GM12878 (cell line): ENCODE measurements at places on chromosomes 13 and 19. TPM values are rescaled to one million over a fixed set of nuclear protein-coding genes. Genes with fewer than 3 reads are reported as not detected.

GRCh38 chr13:43232144-43232872 lies 208.9 kb downstream of the DNAJC15 start:
- DNase-seq = no peak

- DNase-seq = no peak
These were observed 67.6 kb downstream of the SOX1 start for GRCh38 chr13:112134391-112135075.

KLK14 gene
- total RNA-seq = not detected in 2 replicates

DNA sequence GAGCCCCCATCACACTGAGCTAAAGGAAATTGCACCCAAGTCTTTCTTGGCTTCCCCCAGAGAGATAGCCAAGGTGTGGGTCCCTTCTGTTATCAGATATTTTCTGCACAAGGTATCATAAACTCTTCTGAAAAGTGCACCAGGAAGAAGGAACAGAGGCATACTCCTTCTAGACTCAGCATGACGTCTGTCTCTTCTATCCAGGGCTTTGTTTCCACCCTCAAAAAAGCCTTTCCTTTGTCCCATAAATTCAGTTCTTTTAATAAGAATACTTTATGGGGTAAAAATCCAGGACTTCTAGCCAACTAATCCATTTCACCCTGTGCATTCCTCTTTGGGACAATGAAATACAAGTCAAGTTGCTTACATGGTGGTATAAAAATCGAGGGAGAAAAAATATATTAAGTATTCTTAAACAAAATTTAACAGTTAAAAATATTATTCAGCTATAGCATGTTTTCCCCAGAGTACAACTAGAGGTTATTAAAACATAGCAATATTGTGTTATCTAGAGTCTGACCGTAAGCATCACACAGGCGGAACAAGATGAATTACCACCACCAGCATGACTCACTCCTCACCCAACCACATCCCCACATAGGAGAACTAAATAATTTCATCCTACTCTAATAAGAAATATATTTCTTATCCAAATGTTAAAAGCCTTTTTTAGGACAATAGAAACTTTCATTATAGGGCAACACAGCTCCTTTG lies 79.9 kb upstream of the GPC6 start:
- DNase-seq = no peak

NOTCH3 gene
- 0.10 and 0.37 TPM in 2 replicates for total RNA-seq

KLK1 gene
- total RNA-seq = 24.8 and 27.5 TPM in 2 replicates

RETN gene
- total RNA-seq = not detected in 2 replicates

GNG8 gene
- not detected in 2 replicates for total RNA-seq

SIX5 gene
- total RNA-seq = 10.1 and 10.5 TPM in 2 replicates

APOC4 gene
- not detected in 2 replicates for total RNA-seq

DNA sequence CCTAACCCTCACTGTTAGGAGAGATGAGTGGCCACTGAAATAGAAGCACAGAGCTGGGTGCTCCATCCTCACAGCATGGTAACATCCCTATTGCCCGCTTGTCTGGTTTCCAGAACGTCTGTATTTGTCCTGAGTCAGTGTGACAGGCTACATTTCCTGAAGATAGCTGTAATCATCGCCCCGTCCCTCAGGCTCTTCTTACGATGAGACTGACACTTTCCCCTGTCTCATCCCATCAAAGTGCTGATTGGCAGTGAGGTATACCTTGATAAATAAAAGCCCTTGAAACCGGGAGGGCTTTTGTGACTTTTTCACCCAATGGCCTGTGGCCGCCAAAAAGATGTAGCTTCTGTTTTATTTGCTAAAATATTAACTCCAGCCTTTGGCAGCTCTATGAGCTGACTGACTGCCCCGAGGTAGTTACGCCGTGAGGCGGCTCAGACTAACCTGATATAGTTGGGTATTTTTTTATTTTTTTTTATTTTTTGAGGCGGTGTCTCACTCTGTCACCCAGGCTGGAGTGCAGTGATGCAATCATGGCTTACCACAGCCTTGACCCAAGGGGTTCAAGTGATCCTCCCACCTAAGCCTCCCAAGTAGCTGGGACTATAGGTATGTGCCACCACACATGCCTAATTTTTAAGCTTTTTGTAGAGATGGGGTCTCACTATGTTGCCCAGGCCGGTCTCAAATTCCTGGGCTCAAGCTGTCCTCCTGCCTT lies 5.7 kb upstream of the LRRC4B start:
- DNase-seq = no peak

GRCh38 chr19:6967967-6968366 lies 53.3 kb downstream of the MBD3L2B start:
- DNase-seq = no peak

- DNase-seq = no peak
These were observed 226.4 kb downstream of the SUCLA2 start for GRCh38 chr13:47774671-47774994.

- no peak for DNase-seq
These were observed 7.5 kb downstream of the ZNF440 start for GRCh38 chr19:11821474-11822109.

NUFIP1 gene
- 8.3 and 8.5 TPM in 2 replicates for total RNA-seq

KIR3DL1 gene
- not detected in 2 replicates for total RNA-seq

KLK5 gene
- total RNA-seq = not detected in 2 replicates

LGI4 gene
- total RNA-seq = 0.29 TPM in 1 of 2 replicates, not detected in the other

GRCh38 chr13:110312339-110313031 lies 5.4 kb downstream of the COL4A2 start:
- no peak for DNase-seq

GRCh38 chr19:36149673-36150406 lies 2.4 kb downstream of the COX7A1 start:
- DNase-seq = no peak

PSG2 gene
- total RNA-seq = not detected in 2 replicates

DNA sequence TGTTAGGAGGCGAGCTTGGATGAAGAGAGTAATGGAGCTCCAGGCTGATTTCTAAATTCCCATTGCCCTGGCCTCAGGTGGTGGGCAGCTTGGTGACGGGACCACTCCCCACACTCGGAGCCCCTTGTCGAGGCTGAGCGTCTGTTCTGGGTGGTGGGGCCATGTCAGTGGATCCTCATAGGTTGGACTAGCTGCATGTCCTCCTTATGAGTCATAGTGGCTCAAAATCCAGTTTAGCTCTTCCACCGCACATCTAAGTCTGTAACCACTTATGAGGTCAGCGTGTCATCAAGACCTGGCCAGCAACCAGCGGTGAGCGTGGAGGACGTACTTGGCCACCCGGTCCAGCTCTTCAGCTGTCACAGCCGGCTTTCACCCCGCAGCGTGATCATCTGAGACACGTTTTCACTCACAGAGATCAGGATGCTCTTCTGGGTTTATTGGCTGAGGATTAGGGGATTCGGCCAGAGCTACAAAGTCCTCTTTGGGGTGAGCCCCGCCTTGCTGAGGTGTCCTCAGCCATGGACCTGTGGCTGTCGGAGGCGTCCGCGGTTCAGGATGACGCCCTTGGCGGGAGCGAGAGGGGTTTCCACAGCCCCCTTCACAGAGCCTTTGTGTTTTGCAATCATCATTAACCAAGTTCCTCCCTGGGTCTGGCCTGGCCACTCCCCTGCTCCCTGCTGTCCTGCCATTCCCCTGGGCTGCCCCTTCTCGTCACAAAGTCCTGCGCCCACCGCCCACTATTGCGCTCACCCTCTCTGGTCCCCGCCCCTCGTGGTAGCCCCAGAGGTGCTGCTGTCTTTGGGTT lies 41.9 kb downstream of the ADPRHL1 start:
- DNase-seq = no peak

IGFL1 gene
- total RNA-seq = not detected in 2 replicates

- DNase-seq = no peak
These were observed 27.1 kb downstream of the MBNL2 start for GRCh38 chr13:97249093-97249795.

GRCh38 chr13:102183509-102184182 lies 218.2 kb downstream of the FGF14 start:
- no peak for DNase-seq

DNA sequence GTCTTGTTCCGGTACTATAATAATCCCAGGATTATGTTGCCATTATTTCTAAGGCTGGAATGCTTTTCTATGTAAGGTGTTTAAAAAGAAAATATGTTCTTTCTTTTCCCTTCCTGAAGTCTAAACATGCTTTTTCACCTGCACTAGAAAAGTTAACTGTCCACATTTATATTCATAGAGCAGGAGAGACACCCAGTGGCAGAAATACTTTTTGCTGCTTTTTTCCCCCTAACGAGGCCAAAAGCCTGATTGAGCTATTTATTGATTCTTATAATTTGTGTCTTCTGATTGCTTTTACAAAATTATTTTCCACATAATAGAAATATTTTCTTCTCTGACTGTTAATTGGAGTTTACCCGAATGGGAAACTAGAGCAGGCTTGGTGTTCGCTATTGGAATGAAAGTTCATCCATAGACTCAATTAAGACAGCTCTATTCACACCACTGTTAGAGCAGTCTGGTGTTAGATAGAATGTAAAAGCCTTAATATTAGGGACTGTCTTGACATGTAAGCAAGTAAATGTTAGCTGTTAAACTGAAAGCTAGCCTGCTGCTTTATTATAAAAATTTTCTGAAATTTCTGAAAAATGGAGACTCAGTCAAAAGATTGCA lies 15.8 kb downstream of the GPR180 start:
- no peak for DNase-seq

GRCh38 chr13:96238861-96239260 lies 149.0 kb downstream of the HS6ST3 start:
- no peak for DNase-seq

DNA sequence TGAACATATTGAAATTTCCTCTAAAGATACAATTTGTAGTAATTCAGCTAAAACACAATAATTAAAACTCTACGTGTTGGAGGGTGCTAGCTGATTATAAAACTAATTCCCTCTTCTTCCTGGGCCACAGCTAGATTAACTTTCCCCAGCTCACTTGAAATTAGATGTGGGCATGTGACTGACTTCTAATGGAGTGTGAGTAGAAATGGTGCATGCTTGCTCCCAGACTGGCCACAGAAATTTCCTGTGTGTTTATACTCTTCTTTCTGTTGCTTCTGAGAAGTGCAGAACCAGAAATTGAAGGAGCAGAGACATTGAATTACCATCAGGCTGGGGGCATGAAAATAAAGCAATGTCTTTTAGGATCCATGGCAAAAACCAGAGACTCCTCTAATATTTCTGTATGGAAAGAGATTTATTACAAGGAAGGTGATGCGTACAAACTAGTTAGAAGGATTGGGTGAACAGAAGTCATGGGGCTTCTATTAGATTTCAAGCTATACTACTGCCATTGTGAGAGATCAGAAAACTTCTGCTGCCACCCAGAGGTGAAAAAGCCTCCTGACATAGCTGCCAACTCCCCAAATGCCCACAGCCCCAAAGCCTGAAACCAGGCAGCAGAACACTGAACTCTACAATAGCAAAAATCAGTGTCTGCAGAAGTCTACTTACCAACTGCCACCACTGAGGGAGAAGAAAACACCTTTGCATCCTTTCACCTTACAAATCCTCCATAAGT lies 379.2 kb upstream of the MIR17HG start:
- DNase-seq = no peak

DNA sequence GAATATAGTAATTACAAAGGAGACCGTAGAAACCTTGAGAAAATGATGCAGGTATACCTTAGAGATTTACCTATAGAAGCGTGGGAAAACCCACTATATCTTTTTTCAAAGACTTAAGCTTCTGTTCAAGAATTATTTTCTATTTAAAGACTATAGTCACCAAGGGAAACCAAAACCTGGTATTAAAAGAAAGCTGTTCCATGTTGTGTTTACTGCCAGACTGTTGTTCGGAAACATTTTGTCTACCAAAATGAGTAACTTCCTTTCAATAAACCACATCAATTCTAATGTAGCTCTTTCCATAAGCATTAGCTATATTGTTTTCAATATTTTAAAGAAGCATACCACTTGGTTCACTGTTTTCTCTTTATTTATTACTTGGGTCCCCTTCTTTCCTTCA lies 182.9 kb upstream of the SLITRK6 start:
- no peak for DNase-seq

GRCh38 chr19:11148001-11148400 lies 7.6 kb downstream of the SPC24 start:
- no peak for DNase-seq

SLC25A41 gene
- total RNA-seq = 1.0 and 1.2 TPM in 2 replicates

- DNase-seq = no peak
These were observed 990 bp downstream of the MYO9B start for GRCh38 chr19:17076543-17076991.

EBI3 gene
- 224 and 232 TPM in 2 replicates for total RNA-seq

- DNase-seq = no peak
These were observed 782 bp downstream of the CYSLTR2 start for GRCh38 chr13:48654511-48654910.

GRCh38 chr13:39350461-39350881 lies 252.5 kb downstream of the LHFPL6 start:
- no peak for DNase-seq

THAP8 gene
- total RNA-seq = 1.7 and 2.4 TPM in 2 replicates

MEGF8 gene
- 12.0 and 12.8 TPM in 2 replicates for total RNA-seq

C19orf67 gene
- total RNA-seq = not detected in 2 replicates
